Fibroblast of pulmonary artery (primary cell): ENCODE measurements at places on chromosomes 2 and 18.

- DNase-seq: no peak
Observed at GRCh38 chr2:206266130-206267125, 8.0 kb upstream of the ZDBF2 start.

- DNase-seq: peak; percentile 42
Observed at GRCh38 chr2:27264753-27265535, 2.1 kb upstream of the SLC30A3 start.

GRCh38 chr18:40546875-40547274, 1408.2 kb upstream of the PIK3C3 start:
- no peak for DNase-seq

- peak; percentile 91 for DNase-seq
Observed at GRCh38 chr2:231713730-231714638, 5.7 kb downstream of the PTMA start.

- peak; percentile 88 for DNase-seq
Observed at GRCh38 chr2:188292348-188293239, 920 bp downstream of the GULP1 start.

- no peak for DNase-seq
Observed at GRCh38 chr18:32771871-32772580, 797 bp downstream of the KLHL14 start.

- peak; percentile 72 for DNase-seq
Observed at GRCh38 chr18:36628435-36629137, 200.2 kb downstream of the TPGS2 start.

DNA sequence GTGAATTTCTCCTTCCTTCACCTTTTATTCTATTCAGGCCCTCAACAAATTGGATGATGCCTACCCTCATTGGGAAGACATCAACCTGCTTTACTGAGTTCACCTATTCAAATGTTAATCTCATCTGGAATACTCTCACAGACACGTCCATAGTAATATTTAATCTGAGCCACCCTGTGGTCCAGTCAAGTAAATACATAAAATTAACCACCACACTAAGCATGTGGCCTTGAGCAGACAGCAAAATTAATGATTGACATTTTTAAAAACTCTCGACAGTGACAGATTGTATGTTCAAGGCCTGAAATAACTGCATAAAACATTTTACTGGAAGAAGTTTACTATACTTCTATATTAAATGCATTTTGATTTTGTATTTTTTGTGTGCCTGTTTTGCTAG, 540.6 kb upstream of the GCFC2 start:
- DNase-seq: no peak
